ENCODE measurements at places on chromosomes 3 and 15.
A peak's percentile ranks its signal among the peaks of the same experiment; 100 is the strongest.

DNA sequence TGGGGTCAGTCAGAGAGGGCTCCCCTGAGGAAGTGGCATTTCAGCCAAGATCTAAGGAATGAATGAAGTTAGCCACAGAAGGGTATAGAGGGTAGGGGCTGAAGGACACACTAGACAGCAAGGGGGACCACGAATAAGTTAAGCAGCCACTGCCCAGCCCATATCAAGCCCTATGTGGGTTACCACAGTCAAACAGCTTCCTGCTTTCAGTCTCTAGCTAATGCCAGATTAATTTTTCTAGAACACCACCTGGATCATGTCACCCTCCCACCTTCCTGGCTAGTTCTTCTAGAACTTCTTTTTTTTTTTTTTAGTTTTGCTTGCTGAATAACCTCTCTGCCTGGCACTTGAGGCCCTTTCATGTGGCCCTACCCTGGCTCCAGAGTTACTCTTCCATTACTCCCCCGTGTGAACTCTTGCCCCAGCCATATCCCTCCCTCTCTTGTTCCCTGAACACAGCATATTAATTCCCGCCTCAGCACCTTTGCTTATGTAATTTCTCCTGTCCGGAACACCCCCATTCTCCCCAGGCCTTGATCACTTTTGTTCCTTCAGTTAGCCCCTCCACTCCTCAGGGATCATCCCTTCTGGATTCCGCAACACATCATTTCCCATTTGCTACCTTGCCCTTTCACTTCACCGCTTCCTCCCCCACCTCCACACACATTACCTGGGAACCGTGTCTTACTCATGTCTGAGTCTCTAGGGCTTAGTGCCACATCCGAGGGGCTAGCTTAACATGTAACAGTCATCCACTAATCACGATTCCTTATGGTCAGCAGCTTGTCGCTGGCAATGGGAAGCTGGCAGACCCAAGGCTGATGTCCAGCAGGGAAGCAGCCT lies 20.6 kb upstream of the BNC1 start:
- DNase-seq, result no peak

GRCh38 chr15:93491291-93491690 lies 402.3 kb upstream of the RGMA start:
- no peak for DNase-seq

- DNase-seq, result no peak
Measured at GRCh38 chr3:60206206-60206605, 1045.0 kb downstream of the FHIT start.

DNA sequence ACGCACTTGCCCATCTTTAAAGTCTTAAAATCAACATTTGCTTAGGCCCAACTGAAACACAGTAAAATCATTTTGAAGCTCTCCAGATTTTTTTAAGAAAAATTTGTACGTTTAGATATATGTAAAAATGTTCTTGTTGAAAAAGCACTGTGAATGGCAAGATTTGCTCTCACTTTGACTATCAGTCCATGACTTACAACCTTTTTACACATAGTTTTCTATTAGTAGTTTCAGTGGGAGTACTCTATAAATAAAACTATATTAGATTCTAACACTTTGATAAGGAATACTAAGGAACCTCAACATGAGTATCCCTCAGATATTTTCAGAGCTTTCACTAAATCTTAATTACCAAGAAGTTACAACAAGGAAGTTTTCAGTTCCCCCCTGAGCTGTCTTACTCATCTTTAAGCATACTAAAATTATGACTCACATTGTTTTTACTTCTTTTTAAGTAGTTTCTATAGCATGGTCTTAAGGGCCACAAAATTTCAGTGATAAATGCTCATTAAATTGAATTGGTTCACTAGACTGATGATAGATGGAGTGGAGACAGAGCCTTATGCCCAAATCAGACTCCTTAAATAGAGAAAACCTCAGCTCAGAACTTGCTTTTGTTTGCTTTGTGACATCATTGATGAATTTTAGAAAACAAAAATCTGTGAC lies 31.6 kb upstream of the RAP2B start:
- no peak for DNase-seq

DNA sequence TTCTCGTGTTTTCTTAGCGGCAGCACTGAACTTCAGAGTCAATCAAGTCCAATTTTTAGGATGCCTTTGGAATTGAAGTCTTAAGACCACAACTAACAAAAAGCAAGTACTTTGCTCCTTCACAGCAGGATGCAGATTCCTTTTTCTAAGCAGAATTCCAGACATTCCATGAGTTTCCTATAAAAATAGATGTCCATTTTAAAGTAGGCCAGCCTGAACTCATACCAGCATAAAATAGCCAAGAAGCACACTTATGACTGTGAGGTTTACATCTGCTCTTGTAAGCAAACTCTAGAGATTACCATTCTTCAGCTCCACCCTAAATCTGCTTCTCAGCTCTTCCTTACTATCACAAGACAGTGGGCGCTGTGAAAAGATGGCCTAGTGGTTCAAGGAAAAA lies 85.8 kb downstream of the THBS1 start:
- no peak for DNase-seq

GRCh38 chr3:32313723-32314473 lies 75.4 kb downstream of the CMTM8 start:
- DNase-seq, result peak; percentile 18

DNA sequence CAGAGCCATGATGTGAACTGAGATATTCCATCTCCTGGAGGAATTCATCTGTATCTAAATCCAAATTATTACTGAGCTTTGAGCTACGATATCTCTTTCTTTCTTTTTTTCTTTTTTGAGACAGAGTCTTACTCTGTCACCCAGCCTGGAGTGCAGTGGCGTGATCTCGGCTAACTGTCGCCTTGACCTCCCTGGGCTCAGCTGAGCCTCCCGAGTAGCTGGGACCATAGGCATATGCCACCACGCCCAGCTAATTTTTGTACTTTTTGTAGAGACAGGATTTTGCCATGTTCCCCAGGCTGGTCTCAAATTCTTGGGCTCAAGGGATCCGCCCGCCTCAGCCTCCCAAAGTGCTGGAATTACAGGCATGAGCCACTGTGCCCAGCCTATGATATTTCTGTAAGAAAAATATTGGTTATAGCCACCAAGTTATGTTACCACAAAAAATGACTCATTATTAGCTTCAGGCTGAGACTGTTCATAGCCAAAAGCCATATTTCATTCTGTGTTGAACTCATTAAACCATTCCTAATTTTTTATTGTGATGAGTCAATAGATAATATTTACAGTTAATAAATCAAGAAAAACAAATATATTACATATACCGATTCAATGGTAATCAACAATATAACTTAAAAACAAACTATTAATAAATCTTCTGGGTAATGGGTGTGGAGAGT lies 27.1 kb upstream of the SLC30A4 start:
- DNase-seq, result no peak

DNA sequence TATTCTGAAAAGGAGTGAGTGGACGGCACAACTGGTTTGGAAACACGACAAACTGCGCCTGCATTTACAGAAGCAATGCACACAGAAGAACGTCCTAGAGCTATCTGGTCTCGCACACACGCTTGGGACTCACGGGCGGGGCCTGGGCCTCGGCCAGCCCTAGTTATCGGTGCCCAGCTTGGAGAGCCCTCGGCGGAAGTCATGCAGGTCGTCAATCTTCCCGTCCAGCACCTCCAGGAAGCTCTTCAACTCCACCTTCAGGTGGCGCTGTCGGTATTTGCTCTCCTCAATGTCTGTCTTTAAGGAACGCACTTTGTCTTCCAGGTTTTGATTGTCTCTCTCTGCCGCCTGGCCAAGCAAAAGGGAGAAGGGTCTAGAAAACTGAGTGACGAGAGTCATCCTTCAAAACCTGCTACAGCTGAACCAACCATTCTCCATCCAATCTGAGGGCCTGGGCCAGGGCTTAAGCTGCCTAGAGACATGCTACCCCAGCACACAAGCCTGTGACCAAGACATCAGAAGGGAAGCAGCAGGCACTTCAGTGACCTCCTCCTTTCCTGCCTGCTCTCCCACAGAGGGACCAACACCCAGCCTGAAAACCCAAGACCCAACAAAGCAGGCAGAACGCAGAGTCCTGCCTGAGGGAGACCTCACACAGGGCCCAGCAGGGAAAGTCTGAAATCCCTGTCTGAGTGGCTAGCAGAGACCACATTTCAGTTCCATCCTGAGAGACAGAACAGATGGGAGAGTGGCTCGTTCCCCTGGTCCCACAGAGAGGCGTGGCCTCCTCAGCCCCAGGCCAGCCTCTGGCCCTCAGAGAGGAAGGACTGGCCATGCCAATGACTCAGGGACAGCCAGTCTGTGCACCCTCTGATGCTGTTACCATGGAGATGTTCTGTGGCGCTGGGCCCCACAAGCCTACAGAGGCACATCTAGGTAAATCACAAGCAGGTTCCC lies 40.4 kb downstream of the WHAMM start:
- DNase-seq, result peak; percentile 95

DNA sequence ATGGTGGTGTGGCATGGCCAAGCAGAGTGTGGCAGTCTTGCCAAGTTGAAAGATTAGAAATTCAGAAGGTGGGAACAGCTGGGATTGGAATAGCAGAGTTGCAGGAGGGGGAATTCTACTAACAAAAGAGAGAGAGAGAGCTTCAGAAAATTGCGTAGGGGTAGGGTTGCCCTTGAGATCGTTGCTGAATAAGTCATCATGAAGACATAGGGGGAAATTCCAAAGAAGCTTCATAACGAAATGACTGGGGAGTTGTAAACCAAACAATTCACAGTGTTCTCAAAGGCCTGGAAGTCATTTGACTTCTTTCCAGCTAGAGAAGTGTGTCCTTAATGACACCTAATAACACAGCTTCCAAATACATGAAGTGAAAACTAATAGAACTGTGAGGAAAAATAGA lies 26.3 kb upstream of the TIPARP start:
- no peak for DNase-seq

GRCh38 chr3:3615533-3615932 lies 183.7 kb upstream of the LRRN1 start:
- no peak for DNase-seq

DNA sequence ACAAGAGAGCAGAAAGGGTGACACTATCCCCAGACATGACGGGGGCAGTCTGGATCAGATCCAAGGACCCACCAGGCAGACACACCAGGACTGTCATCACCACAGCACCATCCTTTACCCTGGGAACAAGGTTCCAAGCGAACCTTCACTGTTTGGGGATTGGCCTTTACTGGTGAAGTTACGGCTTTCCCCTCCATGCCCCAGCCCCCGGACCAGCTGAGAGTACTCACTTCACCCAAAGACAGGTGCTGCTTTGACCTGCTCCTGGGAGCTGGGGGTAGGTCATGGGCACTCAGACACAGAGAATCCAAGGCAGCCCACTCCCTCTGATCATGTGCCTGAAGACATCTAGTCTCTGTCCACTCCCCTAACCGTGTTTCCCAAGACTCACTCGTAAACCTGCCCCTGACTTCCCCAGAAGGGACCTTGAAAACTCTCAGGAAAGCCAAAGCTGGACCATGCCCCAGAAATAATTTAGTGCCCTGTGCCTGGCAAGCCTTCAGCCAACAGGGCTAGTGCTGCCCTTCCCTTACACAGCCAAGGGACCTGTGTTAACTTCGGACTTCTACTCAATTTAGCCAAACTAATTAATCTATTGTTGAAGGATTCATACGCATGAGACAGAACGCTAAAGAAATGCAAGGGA lies 2.8 kb downstream of the RRP9 start:
- no peak for DNase-seq

DNA sequence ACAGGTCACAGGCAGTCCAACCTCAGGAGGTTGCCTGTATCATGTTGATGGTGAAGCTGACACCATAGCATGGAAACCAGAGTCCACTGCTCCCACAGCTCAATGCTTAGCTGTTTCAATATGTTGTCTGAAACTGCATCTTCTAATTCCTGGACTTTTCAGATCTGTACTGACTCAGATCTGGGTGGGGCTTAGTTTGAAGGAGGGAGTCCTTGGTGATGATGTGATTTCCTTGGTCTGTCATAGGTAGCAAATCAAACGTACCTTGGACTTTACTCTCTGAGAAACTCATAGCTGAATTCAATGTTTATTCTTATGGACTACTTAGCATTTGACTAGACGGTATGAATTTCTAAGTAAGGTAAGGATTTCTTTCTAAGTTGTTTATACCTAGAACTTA lies at the start of gene HHLA2:
HHLA2 (plus strand) TSS at position 310 of the 400 bp plus-strand sequence. CDS start 55,266 bp downstream, outside the sequence.
- DNase-seq, result no peak

DNA sequence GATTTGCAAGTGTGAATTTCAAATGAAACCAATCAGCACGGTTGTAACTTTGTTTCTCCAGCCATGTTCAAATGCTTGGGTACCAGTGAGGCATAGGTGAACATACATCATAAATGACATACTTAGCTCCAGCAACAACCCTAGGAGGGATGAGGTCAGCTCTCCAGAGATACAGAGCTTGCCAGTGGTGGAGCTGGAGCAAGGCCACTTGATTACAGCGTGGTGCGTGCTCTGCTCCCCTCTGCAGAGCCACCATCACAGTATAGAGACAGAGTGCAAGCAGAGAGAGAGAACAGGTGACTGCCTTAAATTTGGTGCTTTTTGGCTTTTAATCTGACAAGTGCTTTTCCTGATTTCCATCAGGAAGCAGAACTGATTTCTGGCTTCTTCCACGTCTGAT lies 275.1 kb downstream of the PDZRN3 start:
- DNase-seq, result no peak

- no peak for DNase-seq
Measured at GRCh38 chr3:99927671-99928457, 110.2 kb downstream of the CMSS1 start.

- no peak for DNase-seq
Measured at GRCh38 chr15:72141171-72142084, 23.2 kb downstream of the SENP8 start.

DNA sequence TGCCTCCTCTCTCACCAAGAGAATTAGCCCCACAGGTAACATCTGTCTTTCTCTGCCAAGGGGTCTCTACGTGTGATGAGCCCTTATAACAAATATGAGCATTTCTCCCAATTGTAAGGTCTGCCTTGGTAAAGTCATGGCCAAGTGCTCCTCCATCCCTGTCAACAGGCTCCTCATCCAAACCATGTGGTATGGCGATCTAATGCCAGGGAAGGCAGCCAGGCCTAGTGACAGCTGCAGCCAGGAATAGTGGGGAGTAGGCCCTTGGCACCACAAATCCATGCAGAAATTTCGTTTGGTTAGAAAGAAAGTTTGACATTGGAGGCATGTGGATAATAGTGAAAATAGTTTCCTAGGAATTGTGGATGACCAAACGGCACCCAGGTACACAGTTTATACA lies 4.7 kb upstream of the LRTM1 start:
- no peak for DNase-seq

GRCh38 chr3:183536238-183536880 lies 19.1 kb downstream of the KLHL6 start:
- DNase-seq, result no peak

GRCh38 chr3:65856907-65857306 lies 181.8 kb downstream of the MAGI1 start:
- no peak for DNase-seq

- no peak for DNase-seq
Measured at GRCh38 chr3:122962149-122962548, 65.4 kb downstream of the SEMA5B start.

DNA sequence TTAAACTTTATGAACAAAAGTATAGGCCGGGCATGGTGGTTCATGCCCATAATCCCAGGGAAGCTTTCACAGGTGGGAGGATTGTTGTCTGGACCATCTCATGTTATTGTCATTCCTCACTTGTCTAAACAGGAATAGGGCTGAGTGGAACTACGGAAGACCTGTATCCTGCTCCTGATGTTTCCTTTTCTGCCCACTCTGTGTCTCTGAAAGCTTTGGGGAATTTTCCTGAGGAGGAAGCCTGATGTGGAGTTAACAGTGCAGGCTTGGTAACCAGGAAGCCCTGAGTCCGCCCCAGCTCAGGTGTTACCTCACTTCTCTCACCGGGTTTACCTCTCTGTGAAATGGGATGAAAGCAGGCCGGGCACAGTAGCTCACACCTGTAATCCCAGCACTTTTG lies 2.0 kb upstream of the SS18L2 start:
- DNase-seq, result no peak

GRCh38 chr3:188407158-188407880 lies 253.4 kb downstream of the LPP start:
- DNase-seq, result no peak

- DNase-seq, result no peak
Measured at GRCh38 chr3:115086344-115086743, 60.7 kb downstream of the ZBTB20 start.
